ENCODE measurements at places on chromosomes 1 and 21.

- DNase-seq = no peak
These were observed 149.5 kb downstream of the TTLL7 start for GRCh38 chr1:83849191-83850061.

DNA sequence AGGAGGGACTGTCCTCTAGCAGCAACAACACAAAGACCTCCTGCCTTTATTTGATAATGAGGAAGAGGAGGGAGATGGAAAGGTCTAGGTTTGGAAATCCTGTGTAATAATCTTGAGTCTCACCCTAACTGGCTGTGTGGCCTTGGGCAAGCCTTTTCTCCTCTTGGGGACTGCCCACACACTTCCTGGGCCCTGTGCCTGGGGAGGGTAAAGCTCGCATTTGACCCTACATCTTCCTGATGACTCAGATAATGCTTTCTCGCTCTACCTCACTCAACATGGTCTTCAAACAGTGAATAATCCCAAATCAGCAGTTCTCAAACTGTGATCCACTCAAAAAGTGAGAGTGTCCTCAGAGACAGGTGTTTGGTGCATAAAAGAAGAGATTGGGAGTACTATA is 81.2 kb downstream of the VWA5B1 start:
- DNase-seq = no peak

DNA sequence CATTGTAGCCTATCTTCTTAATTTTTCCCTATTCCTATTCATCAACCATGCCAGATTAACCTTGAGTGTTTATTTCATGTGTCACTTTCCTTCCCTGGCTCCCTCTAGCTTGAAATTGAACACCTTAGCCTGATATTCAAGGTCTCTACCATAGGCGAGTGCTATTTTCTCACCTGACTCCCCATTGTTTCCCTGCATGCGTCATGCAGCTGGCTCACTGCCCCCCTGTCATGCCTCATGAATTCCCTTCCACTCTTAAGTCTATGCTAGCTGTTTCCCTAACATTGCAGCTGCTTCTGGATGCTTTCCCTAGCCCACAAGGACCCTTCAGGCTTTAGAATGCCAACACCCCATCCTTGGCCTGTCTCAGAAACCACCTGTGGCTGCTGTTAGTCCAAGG is 56.7 kb upstream of the CD1D start:
- no peak for DNase-seq

DNA sequence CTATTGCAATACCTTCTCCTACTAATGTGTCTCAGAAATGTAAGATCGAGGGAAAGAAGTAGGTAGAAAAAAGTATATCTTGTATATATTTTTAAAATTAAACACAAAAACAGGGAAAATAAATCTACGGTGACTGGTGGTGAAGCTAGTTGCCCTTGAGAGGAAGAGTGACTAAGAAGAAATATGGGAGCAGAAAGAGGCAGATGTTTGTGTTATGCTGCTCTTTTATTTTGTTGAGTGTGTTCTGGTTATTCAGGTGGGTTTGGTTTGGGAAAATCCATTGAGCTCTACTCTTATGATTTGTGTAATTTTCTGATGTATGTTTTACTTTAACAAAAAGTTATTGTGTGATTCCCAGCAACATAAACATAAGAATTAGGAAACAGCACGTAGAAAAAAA is 444.9 kb upstream of the B3GALT2 start:
- no peak for DNase-seq

DNA sequence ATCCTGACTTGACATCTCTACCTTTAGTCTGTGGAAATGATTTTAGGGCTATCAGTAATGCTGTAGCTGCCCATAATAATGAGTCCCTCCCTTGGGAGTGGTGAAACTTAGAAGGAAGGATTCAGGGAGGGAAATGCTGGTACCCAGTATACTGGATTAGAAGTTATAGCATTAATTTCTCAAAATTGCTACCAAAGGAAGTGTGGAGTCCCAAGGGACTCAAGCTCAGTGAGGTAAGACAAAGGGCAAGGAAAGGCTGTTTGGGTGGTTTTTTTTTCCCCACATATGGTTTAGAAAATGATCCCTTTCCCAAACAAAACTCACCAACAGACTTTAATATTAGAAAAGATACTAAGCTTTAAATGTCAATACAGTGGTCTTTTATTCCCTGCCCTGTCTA is 99.9 kb downstream of the CD247 start:
- DNase-seq = no peak

DNA sequence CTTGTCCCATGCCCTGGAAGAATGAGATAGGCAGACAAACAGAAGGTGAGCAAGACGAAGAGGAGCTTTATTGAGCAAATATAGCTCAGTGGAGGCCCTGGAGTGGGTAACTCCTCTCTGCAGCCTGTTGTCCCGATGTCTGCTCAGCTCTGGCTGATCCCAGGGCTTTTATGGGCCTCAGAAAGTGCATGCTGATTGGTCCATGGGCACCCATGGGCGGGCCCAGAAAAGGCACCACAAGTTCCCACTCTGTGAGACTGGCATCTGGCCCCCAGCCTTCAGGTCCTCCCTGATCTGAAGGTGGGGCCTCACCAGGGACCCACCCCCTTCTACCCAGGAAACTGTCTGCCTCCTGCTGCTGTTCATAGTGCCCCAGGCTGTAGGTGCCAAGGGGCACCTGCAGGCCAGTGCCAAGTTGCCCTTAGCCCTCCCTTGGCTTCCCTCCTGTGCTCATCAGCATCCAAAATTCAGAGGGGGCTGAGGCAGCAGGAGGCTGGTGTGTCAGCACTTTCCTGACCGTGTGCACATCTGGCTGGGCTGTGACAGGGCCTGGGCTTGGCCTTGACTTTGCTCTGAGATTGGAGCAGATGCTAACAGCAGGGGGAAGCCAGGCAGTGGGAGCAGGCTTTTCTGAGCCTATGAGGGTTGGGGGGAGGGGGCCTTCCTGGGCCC is 35.4 kb downstream of the ACTL8 start:
- no peak for DNase-seq

DNA sequence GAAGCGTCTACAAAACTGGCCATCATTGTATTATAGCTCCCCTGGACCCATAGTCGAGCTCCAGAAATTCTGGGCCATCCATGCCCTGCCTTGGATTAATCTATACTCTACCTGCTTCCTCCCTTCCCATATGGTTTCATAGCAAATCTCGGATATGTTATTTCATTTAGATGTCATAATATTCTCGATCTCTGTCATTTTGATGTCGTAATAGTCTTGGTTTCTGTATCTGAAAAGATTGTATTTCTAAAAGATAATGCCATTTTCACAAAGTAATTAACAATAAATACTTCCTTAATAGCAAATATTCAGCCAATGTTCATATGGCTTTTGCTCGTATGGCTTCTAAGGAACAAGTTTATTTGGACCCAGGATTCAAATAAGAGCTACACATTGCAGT is 35.1 kb downstream of the DIP2A start:
- DNase-seq = no peak

- no peak for DNase-seq
These were observed 1.7 kb downstream of the ATP1B1 start for GRCh38 chr1:169108223-169108622.

DNA sequence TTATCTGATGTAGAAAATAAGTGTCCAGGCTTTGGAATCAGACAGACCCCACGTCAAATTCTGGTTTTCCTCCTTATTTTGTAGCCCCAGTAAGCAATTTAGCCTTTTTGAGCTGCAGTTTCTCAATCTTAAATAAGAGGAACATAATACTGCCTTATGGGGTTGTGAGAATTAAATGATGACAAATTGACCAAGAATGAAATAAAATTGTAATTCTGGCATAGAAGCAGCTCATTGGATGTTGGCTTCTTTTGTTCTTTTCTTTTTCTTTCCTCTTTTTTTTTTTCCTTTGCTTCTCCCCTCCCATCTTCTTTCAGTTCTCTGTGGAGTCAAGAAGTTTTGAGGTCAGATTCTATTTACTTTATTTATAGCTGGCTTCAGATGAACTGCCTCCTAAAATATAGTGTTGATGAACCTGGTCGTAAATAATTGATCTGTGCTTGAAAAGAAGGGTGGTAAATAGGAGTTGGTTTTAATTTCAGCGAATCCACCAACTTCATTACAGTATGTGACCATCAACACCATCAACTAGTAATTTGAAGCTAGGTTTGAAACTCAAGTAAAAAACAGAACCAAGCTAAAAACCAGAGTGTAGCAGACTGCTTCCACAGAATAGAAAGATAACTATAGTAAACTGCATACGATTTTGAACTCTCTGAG is 81.1 kb downstream of the CACHD1 start:
- no peak for DNase-seq

- DNase-seq = no peak
These were observed 7.7 kb upstream of the BCAS2 start for GRCh38 chr1:114589122-114589521.

GRCh38 chr1:227120826-227121225 is 180.7 kb downstream of the COQ8A start:
- no peak for DNase-seq

DNA sequence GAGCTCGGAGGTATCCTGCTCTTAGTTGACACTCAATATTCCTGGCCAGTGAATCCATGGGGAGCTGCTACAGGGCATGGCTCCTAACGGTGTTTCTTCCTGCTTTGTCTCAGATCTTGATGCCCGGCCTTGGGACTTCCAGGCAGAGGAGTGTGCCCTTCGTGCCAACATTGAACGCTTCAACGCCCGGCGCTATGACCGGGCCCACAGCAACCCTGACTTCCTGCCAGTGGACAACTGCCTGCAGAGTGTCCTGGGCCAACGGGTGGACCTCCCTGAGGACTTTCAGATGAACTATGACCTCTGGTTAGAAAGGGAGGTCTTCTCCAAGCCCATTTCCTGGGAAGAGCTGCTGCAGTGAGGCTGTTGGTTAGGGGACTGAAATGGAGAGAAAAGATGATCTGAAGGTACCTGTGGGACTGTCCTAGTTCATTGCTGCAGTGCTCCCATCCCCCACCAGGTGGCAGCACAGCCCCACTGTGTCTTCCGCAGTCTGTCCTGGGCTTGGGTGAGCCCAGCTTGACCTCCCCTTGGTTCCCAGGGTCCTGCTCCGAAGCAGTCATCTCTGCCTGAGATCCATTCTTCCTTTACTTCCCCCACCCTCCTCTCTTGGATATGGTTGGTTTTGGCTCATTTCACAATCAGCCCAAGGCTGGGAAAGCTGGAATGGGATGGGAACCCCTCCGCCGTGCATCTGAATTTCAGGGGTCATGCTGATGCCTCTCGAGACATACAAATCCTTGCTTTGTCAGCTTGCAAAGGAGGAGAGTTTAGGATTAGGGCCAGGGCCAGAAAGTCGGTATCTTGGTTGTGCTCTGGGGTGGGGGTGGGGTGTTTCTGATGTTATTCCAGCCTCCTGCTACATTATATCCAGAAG is 16.7 kb downstream of the ALX3 start:
- peak; percentile 54 for DNase-seq

DNA sequence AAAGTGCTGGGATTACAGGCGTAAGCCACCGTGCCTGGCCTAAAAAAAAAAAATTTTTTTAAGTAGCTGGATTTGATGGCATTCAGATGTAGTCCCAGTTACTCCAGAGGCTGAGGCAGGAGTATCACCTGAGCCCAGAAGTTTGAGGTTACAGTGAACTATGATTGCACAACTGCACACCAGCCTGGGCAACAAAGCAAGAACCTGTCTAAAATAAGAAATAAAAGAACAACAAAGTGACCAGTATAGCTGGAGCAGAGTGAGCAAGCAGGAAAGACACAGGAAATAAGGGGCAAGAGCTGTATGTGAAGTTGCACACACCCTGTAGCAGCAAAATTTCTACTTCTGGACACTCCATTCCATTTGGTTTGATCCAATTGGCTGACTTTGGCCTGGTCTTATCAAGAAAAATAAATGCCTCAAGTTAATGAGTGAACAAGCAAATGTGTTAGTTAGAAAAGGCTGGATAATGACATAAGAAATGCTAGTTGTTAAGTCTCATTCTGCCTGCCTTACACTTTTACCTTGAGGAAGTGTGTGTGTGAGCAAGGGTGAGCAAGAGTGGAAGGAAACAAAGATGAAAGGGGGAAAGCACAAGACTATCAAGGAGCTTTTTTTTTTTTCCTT is 7.9 kb downstream of the ATP5IF1 start:
- DNase-seq = no peak

DNA sequence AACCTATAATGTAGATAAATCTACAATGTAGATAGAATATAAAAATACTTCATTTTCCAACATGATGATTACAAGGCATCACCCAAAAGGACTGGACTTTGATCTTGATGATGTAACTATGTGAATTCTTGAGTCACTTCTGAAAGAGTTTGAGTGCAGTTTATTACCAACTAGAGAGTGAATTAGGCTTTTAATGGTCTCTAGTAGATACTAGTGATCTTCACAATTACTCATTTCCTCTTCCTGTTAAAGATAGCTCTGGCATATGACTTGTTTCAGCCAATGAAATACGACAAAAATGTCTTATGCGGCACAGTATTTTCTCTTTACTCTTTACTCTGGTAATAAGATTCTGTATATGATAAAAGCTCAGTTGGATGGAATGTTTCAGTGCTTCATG is 1588.1 kb upstream of the B3GALT2 start:
- no peak for DNase-seq

DNA sequence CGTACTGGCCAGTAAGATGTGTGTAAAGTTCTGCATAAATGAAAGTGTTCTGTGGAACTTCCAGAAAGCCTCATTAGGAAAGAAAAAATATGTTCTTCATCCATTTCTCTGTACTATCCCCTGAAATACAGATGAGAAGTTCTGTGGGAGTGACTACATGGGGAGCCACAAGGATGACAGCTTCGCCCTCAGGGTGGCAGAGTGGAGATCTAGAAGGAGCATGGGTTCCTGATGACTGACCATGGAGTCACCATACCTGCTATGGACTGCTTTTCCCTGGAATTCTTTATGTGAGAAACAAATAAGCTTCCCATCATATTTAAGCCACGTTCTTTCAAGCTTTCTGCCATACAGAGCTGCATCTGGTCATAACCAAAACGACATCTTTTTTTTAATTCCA is 113.9 kb upstream of the RGS1 start:
- DNase-seq = no peak

- DNase-seq = no peak
These were observed 65.2 kb upstream of the IFNLR1 start for GRCh38 chr1:24252185-24252780.

- no peak for DNase-seq
These were observed 21.6 kb upstream of the DPYD start for GRCh38 chr1:97942161-97943123.

DNA sequence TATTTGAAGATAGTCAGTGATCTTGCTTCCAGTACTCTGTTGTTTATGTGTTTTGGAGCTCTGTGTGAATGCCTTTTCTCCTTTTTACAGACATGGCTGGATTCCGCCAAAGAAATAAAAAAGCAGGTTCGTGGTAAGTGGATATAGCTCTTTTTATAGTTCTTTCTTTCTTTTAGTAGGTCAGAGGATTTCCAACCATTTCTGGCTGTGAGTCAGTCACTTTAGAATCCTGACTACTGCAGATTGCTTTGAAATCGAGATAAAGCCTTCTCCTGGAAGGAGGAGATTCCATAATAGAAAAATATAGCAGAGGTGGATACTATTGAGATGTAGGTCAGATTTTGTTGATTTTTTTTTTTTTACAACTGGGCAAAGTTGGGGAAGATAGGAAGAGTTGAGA is 97.4 kb downstream of the EPB41 start:
- DNase-seq = no peak

All from activated CD8-positive, alpha-beta memory T cell treated with anti-CD3 and anti-CD28 coated beads for 1 hour (primary cell).